ENCODE measurements at places on chromosomes 16 and 17. TPM values are rescaled to one million over a fixed set of nuclear protein-coding genes. Genes with fewer than 3 reads are reported as not detected.

The SLC4A1 gene
- total RNA-seq: 2.4 TPM

The KRT25 gene
- total RNA-seq: not detected

GRCh38 chr16:71625113-71625850, 702 bp upstream of the MARVELD3 start:
- DNase-seq: no peak
- no peak overlapping the region for H3K4me3 ChIP-seq
- no peaks in the 10 kb centered on the region for H3K36me3 ChIP-seq

The NPIPA3 gene
- not detected for total RNA-seq

DNA sequence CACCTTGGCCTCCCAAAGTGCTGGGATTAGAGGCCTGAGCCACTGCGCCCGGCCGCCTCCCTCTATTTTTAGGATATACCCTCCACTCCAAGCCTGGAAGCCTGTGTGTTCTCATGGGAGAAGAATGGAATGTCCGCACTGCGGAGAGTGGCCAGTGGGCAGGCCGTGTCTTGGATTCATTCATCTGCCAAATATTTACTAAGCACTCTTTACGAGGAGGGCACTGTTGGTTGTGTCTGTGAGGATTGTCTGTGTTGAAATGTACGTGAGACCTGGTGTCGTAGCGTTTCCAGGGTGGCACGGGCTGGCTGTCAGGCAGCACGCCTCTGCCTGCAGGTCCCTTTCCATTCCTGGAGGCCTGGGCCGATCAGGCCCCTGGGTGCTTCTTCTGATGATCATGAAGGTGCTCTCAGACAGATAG, 19.2 kb downstream of the PGS1 start:
- no peak for DNase-seq
- H3K4me1 ChIP-seq: peaks cover 6% of the 10 kb centered on the region
- no peaks in the 10 kb centered on the region for H3K27me3 ChIP-seq
- H3K36me3 ChIP-seq: peaks cover 37% of the 10 kb centered on the region

The SCIMP gene
- 0.21 TPM for total RNA-seq

The ITGA2B gene
- total RNA-seq: not detected

The SLFN12L gene
- not detected for total RNA-seq

Data from ascending aorta (tissue), 2 donors.